ENCODE measurements at places on chromosomes 6 and 20. TPM values are rescaled to one million over a fixed set of nuclear protein-coding genes. Genes with fewer than 3 reads are reported as not detected.
A peak's percentile ranks its signal among the peaks of the same experiment; 100 is the strongest.

- DNase-seq, result peak; percentile 97
Measured at GRCh38 chr20:31595654-31596411, 9.3 kb upstream of the ID1 start.

KLHDC3 gene
- total RNA-seq, result 264 TPM

PGC gene
- not detected for total RNA-seq

DNA sequence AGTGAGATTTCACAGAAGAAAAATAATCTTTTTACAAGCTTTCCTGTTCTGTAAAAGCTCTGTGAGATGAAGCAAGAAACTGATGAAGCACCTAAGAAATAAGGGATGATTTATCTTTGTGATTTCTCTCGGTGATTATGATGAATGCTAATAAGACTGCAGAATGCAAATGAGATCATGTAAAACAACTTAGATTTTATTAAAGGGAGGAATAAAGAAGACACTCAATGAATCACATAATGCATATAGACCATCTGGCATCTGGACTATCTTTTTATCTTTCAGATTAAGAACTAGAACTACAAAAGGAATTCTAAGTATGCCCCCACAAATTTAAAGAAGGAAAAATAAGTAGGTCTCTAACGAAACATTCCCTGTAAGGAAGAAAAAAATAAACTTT is 361.5 kb upstream of the OPRM1 start:
- DNase-seq, result no peak

GRCh38 chr6:125932451-125932795 is 24.1 kb upstream of the HINT3 start:
- DNase-seq, result no peak

GRCh38 chr6:113855500-113856374 is 1.4 kb upstream of the MARCKS start:
- peak; percentile 54 for DNase-seq

GRCh38 chr20:46755483-46756413 is 46.3 kb downstream of the SLC2A10 start:
- no peak for DNase-seq
